Forelimb muscle (tissue), 1 donor: ENCODE measurements at places on chromosomes 5 and 9.

GRCh38 chr5:73902327-73903051 is 276.5 kb downstream of the ARHGEF28 start:
- DNase-seq = peak; percentile 65

DNA sequence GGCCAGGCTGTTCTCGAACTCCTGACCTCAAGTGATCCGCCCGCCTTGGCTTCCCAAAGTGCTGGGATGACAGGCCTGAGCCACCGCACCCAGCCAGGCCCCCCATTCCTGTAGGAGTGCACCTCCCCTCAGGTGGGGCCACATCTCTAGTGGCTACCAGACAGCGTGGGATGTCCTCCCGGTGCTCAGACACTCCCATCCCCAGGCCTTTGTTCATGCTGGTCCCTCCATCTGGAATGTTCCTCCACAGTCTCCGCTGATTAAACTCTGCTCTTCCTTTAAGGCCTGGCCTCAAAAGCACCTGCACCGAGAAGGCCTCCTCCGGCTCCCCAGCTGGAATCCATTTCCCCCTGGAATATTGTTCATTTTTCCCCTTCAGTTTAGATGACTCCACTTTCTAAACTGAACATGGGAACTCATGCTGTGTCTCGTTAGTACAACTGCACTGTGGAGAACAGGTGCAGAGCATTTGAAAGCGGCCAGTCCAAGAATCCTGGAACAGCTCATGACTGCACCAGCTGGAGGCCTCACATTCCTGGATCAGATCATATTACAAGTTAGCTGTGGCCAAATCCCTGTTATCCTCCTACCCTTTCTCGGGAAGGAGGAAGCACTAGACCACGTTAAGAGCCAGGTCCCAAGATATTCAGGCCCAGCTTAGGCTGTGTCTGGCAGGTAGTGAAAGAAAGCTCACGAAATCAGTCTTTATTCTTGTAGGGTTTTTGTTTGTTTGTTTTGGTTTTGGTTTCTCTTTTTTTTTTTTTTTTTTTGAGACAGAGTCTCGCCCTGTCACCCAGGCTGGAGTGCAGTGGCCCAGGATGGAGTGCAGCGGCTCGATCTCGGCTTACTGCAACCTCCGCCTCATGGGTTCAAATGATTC is 10.8 kb upstream of the PRRC2B start:
- DNase-seq = peak; percentile 82

DNA sequence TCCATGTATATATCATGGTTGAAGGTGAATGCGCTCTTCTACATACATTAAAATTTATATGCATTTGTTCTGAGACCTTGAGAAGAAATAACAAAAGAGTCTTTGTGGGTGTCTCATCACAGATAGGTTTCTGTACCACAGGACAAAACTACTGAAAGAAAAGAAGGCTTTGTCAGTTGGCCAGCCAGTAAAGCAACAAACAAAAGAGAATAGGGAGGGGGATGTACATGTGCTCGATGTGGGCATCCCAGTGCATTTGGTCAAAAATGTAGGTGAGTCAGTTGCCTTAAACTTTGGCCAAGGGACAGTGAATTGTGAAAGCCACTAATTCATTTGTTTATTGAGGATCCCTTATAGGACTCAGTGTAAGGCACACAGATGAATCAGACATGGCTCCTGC is 13.3 kb downstream of the RBM18 start:
- DNase-seq = no peak

DNA sequence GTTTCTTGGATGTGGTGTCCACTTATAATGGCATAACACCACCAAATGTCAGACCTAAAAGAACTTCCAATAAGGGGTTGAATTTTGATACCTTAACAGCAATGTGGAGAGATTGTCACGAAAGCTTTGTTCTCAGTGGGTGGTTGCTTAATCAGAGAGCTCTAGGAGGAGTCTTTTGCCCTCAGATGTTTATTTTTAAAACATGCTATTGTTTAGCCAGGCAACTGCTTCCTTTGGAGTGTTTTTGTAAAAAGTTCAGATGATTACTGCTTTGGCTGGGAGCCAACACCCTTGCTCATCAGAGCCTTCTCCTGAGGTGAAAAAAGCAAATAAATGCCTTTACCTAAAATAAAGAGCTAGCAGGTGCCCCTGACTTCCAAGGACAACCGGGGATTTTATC is 65.0 kb downstream of the SLC1A1 start:
- no peak for DNase-seq

DNA sequence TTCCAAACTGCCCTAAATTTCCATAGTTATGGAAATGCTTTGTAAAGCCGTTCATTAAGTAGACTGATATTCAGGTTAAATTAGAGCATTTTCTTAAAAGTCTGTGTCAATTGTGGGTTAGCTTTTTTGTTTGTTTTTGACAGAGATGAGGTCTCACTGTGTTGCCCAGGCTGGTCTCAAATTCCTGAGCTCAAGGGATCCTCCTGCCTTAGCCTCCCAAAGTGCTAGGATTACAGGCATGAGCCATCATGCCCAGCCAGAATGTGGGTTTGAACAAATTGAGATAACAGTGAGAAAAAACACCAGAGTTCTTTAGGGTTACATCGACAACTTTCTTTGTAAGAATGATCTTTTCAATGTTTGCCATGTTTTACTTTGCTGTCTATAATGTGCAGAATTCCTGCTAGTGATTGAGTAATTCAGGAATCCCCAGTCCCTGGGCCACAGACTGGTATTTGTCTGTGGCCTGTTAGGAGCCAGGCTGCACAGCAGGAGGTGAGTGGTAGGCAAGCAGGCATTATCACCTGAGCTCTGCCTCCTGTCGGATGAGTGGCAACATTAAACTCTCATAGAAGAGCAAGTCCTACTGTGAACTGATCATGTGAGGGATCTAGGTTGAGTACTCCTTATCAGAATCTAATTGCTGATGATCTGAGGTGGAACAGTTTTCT is 80.5 kb downstream of the RAI14 start:
- no peak for DNase-seq

DNA sequence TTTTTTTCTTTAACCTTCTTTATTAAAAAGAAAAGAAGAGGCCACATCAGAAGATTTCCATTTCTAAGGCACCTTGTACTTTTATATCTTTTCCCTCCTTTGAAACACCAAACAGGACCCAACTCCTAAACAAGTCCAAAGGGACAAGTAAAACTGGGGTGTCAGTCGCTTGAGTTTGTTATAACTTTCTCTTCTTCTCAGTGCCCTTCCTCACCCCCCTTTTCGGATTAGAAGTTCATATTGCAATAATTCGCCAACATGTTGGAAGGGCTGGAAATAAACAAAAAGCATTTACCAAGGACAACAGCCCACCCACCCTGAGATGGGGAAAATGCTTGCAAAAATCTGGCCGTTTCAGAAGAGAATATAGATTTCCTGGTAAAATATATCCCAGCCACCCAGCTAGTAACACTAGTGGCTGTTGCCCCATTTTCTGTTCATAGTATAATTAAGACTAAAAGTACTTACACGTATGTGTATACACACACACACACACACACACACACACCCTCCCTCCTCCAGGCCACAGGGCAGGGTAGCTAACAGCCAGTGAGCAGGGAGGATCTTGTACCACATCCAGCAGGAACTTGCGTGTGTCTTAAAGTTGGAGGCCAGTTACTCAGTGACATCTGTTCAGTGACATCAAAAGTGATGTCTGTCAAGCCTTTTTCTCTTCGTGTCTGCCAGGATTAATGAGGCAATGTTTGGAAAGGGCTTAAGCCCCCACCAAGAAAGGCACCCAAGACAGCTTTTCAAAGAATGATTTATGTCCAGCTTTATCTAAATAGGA is 149.1 kb upstream of the KLF4 start:
- DNase-seq = peak; percentile 84

DNA sequence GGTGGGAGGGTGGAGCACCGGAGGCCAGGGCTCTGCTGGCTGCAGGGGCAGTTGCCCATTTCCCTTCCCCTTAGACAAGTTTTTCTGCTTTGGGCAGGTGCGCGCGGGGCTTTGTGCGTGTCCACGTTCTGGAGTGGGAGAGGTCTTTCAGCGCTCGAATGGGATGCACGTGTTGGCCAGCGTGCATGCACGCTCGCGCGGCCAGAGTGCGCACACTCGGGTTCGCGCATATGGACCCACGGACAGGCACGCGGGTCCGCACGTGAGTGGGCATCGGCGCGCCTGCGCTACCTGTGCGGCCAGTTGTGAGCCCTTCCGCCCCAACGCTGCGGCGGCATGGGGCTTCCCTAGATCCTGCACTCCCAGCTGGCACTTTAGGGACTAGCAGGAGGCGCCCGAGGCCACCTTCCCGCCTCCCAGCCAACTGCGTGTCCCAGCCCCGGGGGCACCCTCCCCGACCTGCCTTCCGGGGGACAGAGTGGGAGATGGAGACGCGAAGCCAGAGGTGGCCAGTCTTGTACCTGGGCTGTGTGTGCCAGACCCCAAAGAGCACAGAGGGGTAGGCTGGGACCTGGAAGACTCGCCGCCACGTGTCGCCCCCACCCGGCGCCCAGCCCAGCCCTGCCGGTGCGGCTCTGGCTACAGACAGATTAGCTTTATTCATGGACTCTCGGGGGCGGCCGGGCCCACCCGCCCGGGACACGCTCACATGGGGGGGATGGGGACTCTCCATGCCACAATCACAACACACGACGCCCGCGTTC is 9.8 kb upstream of the GPRIN1 start:
- DNase-seq = no peak

DNA sequence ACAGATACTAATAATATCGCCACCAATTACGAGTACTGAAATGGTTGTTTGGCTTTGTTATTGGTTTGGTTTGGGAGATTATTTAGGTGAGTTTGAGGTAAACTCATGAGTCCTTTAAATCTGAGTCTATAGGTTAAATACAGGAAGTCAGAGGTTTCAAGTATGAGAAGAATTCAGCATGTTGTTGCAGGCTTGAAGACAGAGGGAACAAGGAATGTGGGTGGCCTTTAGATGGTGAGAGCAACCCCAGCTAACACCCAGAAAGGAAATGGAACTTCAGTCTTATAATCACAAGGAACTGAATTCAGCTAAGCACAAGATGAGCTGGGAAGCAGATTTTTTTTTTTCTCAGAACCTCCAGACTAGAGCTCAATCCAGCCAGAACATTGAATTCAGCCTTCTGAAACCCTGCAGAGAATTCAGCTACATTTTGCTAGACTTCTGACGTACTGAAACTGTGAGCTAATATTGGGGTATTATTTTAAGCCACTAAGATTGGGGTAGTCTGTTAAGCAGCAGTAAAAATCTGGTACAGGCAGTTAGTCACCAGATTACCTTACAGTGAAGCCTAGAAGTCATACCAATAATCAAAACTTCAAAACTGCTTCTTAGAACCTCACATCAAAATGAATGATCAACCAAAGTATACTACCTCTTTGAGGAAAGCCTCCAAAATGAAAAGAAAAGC is 216.0 kb upstream of the PUM3 start:
- no peak for DNase-seq

GRCh38 chr9:135127718-135128670 is 40.5 kb downstream of the OLFM1 start:
- DNase-seq = peak; percentile 39

DNA sequence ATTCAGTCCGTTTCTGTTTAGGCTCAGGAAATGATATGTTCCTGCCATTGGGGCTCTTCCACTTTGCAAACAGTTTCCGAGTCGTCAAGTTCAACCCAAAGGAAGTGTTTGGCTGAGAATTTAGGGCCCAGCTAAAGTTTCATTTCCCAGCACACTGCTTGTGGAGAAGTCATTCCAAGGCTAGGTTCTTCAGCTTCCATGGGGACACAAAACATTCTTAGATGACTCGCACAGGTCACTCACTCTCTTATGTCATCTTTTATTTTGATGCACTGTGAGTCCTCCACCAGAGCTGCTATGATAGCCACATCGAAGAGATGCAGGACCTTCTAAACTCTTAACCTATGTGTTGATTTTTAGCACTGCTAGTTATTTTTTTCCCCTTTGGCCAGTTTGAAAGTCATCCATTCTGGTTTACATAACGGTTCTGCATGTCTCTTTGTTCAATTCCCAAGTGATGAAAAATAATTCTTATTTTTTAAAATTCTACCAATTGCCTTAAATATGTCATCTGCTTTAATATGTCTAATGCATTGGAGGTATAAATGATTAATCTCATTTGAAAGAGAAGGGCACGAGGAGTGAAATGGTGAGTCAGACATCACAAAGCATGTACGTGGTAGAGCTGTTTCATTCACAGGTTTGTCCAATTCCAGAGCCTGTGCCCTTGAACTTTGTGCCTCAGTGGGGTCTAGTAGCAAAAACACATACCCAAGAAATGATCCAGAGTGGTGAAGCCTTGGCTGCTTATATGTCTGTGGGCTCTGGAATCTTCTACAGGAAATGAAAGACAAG is 84.3 kb downstream of the ZNF462 start:
- DNase-seq = no peak

- no peak for DNase-seq
These were observed 5.9 kb upstream of the TXNDC8 start for GRCh38 chr9:110343551-110343950.

DNA sequence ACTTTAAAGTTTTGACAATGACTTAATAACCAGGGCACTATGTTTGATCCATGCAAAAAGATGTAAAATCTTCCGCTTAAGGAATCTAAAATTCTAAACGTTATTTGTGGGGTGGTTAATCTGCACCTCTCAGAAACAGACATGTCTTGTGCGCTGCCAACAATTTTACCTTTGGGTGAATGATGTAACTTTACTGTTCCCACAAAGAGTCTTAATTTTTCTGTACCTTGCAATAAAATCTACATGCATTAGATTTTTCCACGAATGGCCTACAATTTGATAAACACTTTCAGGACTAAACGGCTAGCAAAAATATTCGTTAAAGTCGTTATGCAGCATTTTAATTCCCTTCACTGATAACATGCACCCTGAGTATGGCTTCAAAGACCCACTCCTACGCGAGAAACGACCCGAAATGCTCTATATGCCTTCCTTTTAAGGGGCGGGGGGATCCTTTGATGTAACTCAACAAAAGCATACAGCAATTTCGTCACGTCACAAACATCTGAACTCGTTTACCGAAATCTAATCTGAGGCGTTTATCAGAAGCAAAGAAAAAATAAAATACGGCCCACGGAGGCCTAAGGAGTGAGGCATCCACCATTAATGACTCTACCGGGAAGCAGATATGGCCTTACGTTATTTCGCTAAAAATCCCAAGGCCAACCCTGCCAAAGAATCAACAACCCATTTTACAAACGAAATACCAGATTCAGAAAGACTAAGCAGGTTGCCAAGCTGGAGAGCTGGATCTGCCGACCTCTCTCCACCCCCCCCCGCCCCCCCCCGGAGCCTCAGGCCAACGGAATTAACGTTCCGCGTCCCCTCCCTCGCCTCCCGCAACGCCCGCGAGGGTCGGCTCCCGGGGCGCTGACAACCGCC is 621 bp downstream of the AK6 start:
- peak; percentile 11 for DNase-seq
